ENCODE measurements at places on chromosomes 3 and 15.

- no peak for DNase-seq
Measured at GRCh38 chr15:73364070-73364469, 4.7 kb downstream of the HCN4 start.

DNA sequence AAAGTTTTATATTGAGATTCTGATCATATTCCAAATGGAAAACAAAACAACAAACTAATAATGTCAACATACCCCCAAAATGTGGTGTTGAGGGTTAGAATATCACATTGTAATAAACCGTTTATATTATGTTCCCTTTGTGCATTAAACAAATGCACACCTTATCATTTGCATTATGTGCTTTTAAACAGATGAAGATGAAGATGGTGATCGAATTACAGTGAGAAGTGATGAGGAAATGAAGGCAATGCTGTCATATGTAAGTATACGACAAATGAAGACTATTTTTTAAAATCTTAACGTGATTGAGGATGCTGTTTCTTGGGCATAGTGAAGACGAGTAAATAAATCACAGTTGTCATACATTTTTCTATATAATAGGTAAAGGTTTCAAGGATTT is 20.6 kb downstream of the MAP2K5 start:
- no peak for DNase-seq

DNA sequence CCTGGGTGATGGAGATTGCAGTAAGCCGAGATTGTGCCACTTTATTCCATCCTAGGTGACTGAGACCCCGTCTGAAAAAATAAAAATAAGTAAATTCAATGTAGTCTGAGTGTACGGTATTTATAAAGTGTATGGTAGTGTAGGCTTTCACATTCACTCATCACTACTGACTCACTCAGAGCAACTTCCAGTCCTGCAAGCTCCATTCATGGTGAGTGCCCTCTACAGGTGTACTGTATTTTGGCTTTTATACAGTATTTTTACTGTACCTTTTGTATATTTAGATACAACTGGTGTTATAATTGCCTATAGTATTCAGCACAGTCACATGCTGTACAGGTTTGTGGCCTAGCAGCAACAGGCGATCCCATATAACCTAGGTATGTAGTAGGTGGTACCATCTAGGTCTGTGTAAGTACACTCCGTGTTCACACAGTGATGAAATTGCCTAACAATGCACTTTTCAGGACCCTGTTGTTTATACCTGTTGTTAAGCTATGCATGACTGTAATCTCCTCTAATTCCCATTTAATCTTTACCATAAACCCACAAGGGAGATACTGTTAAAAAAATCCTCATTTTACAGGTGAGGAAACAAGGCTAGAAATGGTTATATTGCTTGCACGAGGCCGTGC is 19.3 kb downstream of the CACNA1D start:
- no peak for DNase-seq

- no peak for DNase-seq
Measured at GRCh38 chr3:113677737-113678136, 18.7 kb downstream of the USF3 start.

DNA sequence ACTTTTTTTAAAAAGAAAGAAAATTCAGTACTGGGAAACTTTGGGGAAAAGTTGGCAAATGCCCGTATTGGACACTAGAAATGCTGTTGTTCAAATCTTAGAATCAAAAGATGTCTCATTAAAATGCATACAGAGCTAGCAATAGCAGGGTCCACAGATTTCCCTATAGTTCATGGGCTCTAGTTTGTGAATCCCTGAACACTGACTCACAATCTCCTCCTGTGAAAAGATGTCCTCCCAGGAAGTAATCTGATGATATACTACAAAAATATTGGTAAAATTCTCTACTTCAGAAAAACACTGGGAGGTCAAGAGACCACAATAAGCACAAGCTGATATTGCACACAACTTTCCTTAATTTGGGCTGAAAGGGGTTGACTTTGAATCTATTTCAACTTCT is 568.4 kb upstream of the ZNF385D start:
- DNase-seq = no peak

DNA sequence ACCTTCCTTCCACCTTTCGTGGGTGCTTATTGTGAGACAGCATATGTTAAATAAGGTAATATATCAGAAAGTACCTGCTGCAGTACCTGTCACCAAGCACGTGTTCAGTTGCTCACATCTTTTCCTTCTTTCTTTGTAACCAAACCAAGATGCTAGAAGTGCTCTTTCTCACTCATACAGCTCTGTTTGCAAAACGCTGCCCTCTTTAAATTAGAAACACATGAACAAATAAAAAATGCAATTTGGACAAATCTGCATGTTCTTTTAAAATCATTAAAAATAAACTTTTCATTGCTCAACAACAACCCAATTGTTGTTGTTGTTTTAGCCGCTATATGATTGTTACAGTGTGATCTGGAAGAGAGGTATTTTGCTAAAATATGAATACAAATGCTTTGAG is 193.5 kb upstream of the ZBTB20 start:
- no peak for DNase-seq

DNA sequence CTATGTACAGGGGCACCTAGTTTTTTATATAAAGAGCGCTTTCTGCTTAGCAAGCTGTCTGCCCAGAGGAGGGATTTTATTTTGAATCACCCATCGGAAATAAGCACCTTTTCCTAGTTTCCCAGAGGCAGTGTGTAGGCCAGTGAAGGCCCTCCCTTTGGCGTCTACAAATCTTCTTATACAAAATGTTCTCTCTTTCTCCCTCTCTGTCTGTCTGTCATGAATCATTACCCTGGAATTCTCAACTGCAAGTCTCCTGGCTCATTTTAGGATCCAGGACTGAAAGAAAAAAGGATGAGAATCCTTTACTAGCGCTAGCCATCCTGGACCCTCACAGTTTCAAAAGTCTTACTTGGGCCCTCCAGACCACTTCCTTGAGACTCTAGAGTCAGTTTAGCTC is 728.1 kb downstream of the OTOL1 start:
- DNase-seq = no peak

DNA sequence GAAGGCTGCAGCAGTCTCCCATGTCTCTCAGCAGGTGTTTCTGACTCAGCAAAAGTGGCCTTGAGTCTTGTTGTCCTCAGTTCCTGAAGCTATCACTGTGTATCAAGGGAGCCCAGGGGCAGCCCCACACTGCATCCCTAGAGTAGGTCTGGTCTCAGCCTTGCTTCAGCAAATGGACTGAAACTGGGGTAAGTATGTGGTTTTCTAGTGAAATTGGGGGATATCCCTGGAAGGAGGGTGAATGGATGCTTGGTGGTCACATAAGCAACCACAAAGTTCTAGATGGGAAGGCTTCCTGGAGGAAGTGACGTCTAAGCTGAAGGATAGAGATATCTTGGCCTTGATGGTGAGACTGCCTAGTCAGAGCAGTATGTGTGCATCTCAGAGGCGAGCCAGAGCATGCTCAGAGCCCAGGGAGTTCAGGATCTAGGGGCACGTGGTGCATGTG is 38.4 kb downstream of the TMEM158 start:
- DNase-seq = no peak

DNA sequence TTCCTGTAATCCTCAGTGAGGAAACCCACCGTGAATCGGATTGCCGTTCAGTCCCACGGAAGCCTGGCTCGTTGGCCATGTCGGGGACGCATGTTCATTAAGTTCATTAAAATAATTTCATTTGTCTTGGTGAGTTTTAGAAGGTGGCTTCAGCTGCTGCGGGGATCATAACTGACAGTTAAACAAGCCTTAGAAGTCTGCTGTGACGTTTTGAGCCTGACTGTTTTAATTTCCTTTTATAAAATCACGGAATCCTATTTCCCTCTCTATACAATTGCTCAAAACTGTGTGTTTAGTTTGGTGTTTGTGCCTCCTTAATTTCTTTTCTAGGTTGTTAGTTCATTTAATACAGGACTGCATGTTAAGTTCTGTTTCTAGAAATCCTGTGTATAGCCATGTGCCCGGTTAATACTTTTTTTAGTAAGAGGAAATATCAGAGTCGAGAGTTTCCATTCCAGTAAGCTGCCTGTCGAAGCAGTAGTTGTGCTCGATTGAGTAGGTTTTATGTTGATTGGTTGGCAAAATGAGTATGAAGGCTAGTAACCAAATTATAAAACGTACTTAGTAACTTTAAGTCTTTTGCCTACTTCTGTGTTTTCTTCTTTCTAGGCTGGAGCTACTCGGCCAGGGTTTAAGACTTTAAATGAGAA is 705 bp downstream of the NIPA2 start:
- no peak for DNase-seq

DNA sequence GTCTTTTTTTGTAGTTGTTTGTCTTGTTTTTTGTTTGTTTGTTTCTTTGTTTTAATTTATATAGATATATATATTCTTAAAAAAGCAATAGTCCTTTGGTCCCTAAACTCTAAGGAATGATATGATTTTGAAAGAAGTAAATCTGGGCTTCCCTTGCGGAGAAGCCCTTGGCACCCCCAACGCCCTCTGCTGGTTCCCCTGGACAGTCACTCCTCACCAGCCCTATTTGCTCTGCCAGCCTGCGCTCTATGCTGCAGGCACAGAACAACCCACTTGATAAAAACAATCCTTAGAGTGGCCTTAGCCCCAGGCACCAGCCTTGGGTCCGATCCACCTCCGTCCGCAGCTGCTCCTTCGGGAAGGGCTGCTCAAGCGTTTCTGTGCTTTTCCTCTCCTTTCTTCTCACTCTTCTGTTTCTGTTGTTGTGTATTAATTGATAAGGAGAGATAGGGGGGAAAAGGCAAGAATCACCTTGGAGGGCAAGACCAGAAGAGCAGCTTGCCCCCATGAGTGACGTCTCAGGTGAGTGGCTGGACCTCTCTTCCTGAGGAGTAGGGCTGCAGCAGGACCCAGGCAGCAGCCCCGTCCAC is 13.7 kb upstream of the PARP6 start:
- peak; percentile 35 for DNase-seq

DNA sequence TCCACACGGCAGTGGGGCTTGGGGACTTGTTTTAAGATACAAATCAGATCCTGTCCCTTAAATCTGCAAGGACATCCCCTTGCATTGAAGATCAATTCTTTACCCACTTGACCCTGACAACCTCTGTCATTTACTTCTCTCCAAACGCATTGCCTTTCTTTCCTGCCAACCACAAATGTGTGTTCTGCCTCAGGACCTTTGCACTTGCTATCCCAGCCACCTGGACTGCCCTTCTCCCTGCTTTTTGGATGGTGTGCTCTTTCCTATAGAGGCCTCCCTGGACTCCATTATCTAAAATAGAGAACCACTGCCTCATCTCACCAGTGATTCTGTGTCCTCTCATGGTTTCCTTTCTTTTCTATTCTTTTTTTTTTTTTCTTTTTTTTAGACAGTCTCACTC is 1.5 kb upstream of the RPL29 start:
- DNase-seq = no peak
